ENCODE measurements at places on chromosomes 16 and 17. TPM values are rescaled to one million over a fixed set of nuclear protein-coding genes. Genes with fewer than 3 reads are reported as not detected.

The SOX8 gene
- total RNA-seq: 5.7 TPM

The DDX42 gene
- 114 TPM for total RNA-seq

The OSGIN1 gene
- total RNA-seq: 0.48 TPM

The CHST5 gene
- 0.15 TPM for total RNA-seq

Data from H1 (cell line).